Stimulated activated CD8-positive, alpha-beta memory T cell treated with anti-CD3 and anti-CD28 coated beads, Interleukin-7, amount 100 ng/mL, for 1 hour (primary cell): ENCODE measurements at places on chromosomes 11 and 22.

- no peak for DNase-seq
These were observed at the start of gene TMA7B for GRCh38 chr22:39959640-39960447. TSS of gene TMA7B (plus strand) at chr22:39960397. CDS start at chr22:39964375, 3,978 bp downstream.

DNA sequence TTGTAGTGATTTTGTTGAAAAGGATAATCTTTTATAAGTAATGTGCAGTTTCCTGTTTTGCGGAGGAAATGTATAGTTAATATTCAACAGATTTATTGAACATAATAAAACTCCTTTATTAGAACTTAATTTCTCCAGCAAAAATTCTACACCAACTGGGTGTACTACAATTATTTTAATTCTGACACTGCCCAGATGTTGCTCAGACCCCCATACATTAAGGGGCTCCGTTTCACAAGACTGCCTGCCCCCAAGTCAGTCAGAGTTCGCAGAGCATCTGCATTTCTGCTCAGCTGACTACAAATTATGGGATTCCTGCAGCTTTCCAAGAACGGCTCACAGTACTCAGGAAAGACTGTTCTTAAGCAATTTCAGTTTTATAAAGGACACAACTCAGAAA lies 6.2 kb downstream of the CEP57 start:
- no peak for DNase-seq

DNA sequence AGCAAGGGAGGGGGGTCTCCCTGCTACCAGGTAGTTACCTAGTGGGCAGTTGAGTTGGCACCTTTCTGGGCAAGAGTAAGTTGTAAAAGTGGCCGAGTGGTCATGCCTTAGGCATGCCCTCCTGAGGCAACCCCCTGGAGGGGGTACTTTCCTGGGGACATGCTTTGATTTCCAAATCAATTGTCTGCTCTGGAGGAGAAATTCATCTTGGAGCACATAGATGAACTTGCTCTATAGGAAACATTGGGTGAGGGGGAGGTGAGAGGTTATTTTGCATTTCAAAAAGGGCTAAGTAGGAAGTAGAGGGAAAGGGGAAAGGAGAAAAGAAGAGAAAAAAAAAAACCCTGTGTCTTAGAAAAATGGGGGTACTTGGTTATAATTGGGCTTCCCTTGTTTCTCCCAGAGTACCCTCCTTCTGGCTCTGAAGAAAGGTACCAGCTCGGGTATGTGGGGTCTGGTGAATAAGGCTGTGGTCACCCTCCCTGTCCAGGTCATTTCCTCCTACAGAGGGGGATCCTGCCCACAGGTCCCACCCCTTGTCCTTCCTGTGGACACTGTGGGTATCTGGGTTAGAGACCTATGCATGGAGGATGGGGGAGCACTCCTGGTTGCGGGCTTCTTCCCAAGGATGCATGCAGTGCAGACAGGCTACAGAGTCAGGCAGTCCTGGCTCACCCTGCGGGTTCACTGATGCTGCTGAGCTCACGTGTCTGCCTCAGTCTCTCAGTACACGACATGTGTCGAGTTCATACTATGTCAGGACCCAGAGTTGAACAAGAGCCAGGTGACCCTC lies 193.5 kb downstream of the MYO18B start:
- no peak for DNase-seq

DNA sequence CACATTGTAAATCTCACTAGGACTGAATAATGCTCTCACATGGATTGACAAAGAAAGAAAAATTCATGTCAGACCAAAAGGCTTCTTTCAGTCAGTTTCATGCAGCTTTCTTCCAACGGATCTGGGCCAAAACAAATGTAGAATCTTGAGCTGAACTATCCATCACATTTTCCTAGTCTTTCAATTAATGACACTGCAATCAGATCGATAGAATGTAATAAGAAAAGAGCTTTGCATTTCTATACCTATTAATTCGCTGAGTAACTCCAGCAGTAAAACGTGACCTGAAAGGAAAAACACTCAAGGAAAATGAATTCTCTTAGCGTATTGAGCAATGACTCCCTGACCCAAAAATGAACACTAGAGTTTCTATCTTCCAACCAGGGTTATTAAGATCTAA lies 194.8 kb upstream of the BLID start:
- no peak for DNase-seq

DNA sequence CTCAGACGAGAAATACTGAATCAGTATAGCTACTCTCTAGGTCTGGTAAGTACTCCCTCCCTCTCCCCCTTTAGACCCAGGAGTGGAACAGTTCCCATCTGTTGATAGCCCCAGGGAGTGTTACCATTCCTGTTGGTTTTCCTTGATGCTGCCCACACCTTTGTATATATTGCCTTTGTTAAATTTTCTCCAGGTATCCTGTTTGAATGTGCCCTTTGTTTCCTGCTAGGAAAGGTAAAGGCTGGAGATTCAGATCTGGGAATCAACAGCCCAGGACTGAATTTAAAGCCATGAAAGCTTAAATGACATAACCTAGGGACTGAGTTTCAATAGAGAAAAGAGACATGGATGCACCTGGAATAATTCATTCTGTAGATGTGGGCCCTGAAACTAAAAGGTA lies 68.3 kb downstream of the CCDC83 start:
- DNase-seq: no peak

DNA sequence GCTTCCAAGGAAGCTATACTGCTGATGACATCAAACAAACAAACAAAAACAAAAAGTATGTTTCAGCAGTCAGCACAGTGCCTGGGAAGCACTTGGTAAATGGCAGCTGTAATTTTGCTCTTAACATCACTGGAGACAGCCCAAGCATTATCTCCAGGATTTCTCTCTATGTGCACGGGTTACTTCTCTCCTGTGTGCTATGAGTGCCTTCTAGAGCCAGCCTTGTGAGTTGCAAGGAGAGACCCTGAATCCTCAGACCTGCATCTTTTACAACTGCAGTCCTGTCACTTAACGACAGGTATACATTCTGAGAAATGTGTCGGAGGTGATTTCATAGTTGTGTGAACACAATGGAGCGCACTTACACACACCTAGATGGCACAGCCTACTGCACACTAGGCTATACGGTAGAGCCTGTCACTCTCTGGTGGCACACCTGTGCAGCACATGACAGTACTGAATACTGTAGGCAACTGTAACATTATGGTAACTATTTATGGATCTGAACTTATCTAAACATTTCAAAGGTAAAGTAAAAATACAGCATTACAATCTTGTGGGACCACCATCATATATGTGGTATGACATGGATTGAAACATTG lies 662.5 kb upstream of the B3GAT1 start:
- no peak for DNase-seq

DNA sequence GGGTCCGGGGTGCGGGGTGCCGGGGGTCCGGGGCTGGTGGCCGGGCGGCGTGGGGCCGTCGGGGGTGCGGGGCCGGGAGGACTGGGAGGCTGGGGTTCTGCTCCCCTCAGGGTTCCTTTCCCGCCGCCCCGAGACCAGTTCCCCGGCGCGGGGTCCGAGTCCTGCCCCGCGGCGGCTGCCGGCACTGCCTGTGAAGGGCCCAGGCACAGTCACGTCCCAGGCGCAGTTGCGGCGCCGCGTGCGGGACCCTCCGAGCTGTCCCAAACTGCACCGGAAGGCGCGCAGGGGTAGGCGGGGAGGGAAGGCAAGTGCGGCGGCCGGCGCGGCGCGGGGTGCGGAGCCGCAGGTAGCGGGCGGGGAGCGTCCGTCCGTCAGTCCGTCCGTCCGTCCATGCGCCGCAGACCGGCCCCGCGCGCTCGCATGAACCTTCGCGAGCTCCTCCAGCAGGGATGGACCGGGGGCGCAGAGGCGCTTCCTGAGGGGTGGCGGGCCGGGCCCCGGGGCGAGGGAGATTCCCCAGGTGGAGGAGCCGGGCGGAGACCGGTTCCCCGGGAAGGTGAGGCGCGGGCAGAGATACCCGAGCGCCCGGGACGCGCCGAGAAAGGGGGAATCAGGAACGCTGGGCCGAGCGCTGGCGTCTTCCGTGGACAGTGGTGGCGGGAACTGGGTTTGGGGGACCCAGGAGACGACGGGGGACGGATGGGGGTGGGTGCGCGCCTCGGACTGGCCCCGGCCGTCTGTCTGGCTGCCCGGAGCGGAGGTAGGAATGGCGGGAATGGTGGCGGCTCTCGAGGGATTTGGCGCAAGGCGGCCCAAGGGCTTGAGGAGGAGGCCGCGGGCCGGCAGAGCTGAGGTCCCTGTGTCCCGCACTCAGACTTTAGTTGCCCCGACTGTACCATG lies 3.1 kb upstream of the ADORA2A start:
- DNase-seq: no peak

DNA sequence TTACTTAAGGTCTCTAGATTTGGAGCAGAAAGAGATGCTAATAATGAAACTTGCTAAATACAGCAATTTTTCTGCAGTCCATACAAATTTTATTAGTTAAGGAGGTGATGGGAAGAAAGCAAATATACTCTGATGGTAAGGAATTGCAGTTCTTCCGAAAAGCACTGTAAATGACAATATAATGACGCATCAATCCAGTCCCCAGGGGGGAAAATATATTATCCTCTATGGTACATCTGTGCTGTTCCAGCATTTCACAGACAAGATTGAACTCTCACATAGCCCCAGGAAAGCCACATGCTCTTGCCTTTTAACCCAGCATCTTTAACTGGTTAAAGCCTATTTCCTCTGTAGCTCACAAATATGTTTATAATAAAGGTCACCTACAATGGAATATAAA lies 416.6 kb upstream of the CCDC90B start:
- DNase-seq: no peak

GRCh38 chr22:41928593-41929417 lies 2.2 kb upstream of the TNFRSF13C start:
- no peak for DNase-seq

- DNase-seq: no peak
These were observed 14.8 kb downstream of the TMEM216 start for GRCh38 chr11:61406991-61407728.

DNA sequence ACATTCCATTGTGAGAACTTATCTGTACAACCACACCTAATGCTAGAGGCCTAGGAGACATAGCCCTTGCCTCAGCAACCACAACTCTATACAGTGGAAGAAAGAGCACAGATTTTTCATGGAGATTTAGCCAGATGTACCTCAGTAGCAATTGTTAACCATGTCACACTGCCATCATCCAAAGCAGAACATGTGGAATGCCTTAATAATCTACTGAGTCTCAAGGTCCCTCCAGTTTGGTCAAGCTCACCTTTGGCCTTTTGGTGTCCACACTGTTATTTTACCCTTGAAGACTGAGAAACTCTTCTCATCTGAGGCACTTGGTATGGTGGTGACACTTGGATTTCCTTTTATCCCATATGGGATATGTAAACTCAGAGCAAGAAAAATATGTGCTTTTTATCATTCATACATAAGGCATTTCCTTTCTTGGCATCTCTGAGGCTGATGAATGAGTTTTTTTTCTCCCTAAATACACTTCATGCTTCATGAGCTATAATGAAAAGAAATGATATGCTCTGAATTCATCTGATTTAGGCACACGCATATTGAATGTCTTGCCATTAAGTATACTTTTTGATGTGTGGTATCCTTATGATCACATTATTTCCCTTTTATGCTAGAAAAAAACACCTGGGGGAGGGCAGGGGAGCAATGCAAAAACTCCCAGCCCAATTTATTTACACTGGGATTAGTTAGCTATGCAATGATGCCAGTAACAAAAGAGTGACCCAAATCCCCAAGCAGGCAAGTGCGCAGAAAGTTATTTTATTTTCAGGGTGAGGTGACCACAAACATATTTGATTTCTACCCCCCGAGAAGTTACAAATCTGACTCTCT lies 63.3 kb upstream of the ME3 start:
- no peak for DNase-seq

DNA sequence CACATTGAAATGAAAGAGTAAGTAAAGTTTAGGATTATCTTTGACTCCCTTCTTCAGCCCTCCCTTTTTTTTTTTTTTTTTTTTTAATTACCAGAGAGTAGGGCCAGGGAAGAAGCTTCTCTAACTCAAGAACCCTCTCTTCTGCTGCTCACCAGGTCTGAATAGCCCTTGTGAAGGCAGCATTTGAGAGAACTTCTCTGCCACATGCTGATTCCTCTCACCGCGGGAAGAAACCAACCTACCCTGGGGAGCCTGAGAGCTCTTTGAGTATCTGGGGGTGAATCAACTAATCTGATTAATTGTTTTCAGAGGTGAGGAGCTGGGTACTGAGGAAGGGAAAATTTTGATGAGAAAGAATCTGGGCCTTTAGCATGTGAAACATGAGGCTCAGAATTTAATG lies 434.5 kb upstream of the CCDC90B start:
- DNase-seq: no peak

- DNase-seq: no peak
These were observed 1.3 kb upstream of the KMT5B start for GRCh38 chr11:68214173-68215086.

- no peak for DNase-seq
These were observed 29.9 kb upstream of the CSNK2A3 start for GRCh38 chr11:11382858-11383532.

GRCh38 chr11:131465746-131466145 lies 95.3 kb downstream of the NTM start:
- no peak for DNase-seq

- no peak for DNase-seq
These were observed 40.8 kb upstream of the PCF11 start for GRCh38 chr11:83116015-83116641.

- DNase-seq: no peak
These were observed 60.5 kb upstream of the ARHGAP32 start for GRCh38 chr11:129252621-129253020.

- no peak for DNase-seq
These were observed 23.1 kb downstream of the POLR3H start for GRCh38 chr22:41521126-41521525.

GRCh38 chr11:93319224-93319839 lies 11.2 kb upstream of the DEUP1 start:
- no peak for DNase-seq

DNA sequence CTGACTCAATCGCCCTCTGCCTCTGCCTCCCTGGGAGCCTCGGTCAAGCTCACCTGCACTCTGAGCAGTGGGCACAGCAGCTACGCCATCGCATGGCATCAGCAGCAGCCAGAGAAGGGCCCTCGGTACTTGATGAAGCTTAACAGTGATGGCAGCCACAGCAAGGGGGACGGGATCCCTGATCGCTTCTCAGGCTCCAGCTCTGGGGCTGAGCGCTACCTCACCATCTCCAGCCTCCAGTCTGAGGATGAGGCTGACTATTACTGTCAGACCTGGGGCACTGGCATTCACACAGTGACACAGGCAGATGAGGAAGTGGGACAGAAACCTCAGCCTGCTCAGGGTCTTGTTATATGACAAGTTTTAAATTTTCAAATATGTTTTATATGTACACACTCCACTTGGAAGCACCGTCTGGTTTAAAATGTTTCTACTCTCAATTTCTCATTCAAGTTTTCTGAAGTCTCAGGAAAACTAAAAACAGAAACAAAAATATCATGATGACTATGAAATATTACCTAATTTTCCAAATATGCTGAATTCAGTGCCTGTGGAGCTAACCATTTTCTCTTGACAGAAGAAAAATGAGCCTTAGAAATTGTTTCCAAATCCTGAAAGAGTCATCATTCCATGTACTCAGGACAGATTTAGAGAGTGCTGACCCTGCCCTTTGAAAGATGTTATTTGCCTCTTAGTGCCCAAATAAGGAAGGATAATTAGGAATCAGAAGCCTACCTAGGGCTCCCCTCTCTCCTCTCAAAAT lies 48.8 kb upstream of the TOP3B start:
- no peak for DNase-seq

DNA sequence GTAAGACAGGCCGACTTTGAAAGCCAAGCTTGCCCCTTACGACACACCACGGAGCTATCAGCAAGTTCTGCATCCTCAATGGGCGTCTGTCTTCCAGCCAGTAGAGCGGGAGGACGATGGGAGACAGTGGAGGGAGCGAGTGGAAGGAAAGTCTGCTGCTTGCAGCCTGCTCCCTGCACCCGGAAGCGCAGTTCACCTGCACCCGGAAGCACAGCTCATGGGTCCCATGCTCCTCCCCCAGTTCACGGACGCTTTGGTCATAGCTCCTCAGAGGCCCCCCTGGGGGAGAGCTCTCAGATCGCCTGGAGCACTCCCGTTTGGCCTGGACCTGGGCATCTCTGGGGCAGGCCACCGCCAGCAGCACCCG lies 51.3 kb downstream of the FBLN1 start:
- DNase-seq: no peak
